ENCODE measurements at places on chromosomes 2 and 18.

DNA sequence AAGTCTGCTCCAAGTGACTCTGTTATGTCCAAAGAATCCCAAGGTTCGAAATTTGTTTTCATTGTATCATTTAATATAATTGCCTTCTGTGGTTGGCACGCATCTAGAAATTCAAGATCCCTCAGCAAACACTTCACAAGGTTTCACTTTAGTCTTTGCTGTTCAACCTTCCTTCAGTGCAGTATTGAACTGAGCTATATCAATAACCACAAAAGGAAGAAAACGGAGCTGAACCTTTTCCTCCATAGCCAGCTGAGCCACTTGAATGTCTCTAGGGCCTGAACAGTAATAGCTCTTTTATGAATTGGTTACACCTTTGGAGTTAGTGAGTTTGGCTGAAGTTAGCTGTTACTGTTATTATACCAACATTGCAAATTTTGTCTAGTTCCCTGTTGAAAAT is 357.7 kb upstream of the HNRNPA3 start:
- no peak for DNase-seq

- no peak for DNase-seq
Measured at GRCh38 chr18:61992285-61992684, 99.5 kb upstream of the RNF152 start.

- no peak for DNase-seq
Measured at GRCh38 chr2:21270708-21271122, 146.9 kb downstream of the TDRD15 start.

DNA sequence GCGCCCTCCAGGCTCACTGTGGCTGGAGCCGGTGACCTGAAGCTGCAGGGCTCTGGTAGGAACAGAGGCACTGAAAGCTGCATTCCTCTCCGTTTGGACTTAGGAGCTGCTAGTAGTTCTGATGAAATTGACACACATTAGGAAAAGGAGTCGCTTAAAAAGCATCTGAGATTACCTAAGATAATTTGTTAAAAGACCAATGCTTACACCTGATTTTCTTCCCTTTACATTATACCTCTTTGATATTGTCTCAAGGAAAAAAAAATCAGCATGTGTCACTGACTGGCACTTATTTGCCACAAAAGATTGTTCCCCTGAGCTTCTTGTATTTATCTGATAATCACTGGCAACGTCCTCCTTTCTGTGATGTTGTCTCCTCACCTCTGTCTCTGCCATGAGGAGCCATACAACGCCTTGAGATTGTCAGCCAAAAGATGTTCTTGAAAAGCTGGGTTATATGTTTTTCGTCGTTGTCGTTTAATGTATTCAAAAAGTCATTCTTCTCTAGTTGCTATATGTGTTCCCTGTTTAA is 618 bp upstream of the CHN1 start:
- DNase-seq, result no peak

DNA sequence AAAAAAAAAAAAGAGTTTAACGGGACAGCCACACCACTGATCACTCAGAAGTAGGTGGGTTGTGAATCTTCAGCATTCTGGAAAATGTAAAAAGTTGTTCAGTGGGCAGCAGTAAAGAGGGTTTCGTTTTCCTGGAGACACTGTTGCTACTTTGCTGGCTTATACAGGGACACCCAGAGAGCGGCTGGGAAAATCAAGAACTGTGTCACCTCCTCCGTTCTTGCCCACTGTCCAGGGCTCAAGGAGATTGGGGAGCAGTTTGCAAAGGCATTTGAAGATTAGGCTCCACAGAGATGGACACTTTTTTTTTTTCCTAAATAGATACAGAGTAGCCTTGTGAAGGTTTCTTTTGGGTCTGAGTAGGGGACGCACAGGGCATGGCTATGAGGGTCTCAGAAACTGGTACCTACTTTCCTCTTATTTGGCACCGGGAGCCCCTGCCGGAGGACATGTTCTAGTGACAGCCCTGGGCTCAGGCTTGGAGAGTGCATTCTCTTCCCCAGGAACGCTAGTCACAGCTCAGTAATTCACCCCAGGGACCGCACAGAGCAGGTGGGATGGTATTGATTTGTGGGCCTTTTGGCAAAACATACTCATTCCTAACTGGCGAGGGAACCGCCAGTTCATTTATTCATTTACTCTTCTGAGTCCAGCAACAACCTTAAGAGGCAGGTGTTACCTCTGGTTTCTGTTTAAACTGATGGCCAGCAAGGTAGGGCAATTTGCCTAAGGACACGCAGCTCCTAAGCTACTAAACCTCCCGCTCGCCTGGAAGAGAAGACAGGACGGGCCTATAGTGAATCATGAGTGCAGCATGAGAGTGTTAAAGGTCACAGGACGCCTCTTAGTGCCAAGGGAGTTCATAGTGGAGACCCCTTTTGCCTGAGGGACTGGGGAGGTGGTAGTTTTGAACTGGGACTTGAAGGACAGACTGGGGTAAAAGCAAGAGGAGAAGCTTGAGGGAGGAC is 53.1 kb downstream of the HPCAL1 start:
- DNase-seq, result no peak

GRCh38 chr2:3627500-3628100 is 30.4 kb upstream of the ALLC start:
- no peak for DNase-seq

GRCh38 chr2:22481486-22482259 is 903.3 kb upstream of the KLHL29 start:
- DNase-seq, result no peak

- no peak for DNase-seq
Measured at GRCh38 chr2:235954888-235955480, 213.2 kb downstream of the GBX2 start.

- DNase-seq, result no peak
Measured at GRCh38 chr2:14826518-14826917, 194.0 kb downstream of the LRATD1 start.

GRCh38 chr2:200624658-200625057 is 38.8 kb downstream of the AOX1 start:
- no peak for DNase-seq

DNA sequence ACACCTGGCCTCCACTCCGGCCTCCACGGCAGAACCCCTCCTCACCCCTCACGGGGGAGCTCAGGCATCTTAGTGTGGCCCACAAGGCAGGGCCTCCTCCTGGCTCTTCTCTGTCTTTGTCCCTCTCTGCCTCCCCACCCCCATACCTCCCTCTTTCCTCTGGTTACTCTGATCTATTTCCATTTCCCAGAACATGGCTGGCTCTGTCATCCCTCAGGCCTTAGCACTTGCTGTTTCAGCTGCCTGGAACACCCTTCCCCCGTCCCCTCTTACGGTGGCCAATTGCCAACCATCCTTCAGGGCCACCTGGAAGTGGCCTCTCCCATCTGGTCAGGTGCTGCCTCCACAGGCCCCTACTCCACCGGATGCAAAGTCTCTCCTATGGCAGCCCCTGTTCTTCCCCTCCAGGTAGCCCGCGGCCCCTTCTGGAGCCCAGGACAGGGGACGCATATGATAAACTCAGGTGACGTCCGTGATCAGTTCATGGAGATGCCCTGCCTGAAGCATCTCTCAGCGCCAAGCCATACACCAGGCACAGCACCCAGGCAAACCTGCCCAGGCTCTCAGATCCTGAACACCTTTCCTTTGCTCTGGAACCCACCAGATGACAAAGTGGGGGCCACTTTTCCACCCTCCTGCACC is 3.6 kb upstream of the ECEL1 start:
- DNase-seq, result no peak

DNA sequence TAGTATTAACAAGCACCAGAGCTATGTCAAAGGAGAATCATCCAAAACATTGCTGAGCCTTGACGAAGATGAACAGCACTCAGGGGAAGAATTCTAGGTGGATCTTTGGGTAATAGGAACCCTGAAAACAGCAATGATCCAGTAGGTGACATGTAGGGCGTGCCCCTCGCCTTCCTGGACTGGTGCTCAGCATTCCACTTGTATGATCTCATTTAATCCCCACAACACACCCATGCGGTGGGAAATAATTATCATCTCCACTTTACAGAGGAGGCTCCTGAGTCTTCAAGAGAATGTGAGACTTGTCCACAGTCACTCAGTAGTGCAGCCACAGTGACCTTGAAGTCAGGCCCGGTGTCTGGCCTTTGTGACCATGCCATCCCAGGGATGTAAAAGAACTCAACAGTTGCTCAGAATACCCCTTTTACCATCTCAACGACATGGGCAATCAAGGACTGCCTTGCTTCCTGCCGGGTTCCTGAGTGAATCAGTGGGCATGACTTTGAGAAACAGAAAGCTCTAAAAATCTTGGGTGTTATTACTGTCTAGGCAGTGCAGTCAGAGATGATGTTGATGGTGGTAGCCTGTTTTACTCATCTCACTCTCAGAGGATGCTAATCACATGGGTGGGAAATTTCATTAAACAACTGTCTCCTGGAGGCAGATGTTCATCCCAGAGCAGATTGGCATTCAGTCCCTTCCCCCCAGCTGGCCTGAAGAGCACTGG is 161.6 kb downstream of the BCL11A start:
- DNase-seq, result no peak

DNA sequence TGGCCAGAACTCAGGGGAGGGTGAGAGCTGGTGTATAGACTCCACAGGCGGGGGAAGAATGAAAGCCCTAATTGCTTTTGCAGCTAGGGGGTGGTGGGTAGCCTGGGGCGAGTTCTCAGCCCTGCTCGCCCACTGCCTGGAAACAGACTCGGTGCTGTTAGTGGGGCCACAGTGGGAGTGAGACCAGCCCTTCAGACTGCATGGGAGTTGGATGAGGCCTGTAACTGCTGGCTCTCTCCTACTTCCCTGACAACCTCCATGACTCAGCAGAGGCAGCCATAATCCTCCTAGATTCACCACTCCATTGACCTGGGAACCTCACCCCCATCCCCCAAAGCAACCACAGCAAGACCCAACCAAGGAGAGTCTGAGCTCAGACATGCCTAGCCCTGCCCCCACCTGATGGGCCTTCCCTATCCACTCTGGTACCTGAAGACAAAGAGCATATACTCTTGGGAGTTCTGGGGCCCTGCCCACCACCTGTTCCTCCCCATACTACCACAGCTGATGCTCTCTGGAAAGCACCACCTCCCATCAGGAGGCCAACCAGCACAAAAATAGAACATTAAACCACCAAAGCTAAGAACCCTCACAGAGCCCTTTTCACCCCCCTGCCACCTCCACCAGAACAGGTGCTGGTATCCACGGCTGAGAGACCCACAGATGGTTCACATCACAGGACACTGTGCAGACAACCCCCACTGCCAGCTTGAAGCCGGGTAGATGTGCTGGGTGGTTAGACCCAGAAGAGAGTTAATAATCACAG is 226.3 kb downstream of the EIPR1 start:
- DNase-seq, result no peak

DNA sequence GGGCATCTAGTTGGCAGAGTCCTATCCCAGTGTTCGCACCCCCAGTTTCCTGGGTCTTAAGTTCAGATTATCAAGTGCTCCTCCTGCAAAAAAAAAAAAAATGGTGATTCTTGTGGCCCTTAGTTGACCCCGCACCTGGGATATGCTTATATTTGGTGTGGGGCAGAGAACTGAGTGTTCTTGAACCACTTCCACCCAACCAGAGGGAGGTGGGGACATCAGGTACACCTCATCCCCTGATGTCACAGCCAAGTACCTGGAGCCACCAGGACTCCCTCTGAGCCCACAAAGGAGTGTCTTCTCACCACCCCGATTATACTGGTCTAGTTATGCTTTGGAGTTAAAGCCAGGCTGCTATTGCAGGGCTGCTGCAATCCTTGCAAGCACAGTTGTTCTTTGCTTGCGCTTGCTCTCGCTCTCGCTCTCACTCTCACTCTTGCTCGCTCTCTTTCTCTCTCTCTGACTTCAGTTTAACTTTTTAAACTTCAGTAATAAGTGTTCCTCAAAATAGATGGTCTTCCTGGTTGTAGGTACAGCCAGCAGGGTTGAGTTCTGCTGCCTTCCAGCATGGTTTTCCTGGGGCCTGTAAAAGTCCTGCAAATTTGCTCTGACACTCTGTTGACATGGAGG is 265.7 kb downstream of the NEDD4L start:
- DNase-seq, result no peak

- DNase-seq, result no peak
Measured at GRCh38 chr2:44342854-44343253, 18.4 kb downstream of the PREPL start.

DNA sequence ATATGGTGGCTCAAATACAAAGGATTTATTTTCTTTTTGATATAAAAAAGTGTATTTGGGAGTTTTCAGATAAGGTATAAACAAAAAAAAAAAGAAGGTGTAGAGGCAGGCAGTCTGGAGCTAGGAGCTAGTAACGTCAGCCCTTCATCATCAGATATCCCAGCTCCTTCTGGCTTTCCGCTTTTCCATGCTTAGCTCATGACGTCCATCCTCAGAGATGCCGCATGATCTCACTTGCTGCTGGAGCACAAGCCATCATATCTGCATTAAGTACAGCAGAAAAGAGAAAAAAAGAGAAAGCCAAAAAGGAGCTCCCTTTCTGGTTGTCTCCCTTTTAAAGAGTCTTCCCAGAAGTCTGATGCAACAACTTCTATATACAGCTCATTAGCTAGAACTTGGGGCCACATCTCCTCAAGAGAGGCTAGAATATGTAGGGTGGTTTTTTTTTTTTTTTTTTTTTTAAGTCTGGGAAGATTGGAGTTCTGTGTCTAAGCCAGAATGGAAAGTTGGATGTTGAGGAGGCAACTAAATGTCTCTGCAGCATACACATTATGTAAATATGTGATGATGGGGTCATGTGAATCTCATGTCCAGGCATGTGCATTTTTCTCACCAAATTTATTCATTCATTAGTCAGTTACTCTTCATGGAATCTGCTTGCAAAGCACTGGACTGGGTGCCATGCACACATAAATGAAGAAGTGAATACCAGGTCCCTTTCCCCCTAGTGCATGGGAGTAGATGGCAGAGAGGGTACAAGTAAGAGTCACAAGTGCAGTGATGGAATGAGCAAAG is 52.3 kb downstream of the DDX1 start:
- no peak for DNase-seq

GRCh38 chr18:13191779-13192178 is 26.8 kb upstream of the LDLRAD4 start:
- no peak for DNase-seq
